Smooth muscle cell of the coronary artery (primary cell): ENCODE measurements at places on chromosomes 3 and 15. TPM values are rescaled to one million over a fixed set of nuclear protein-coding genes. Genes with fewer than 3 reads are reported as not detected.

Gene FBXW12
- total RNA-seq, result 0.08 TPM in 1 of 2 replicates, not detected in the other

Gene ZNF502
- 3.0 and 3.9 TPM in 2 replicates for total RNA-seq

Gene RNF111
- total RNA-seq, result 5.6 and 10.4 TPM in 2 replicates

Gene AADACL2
- not detected in 2 replicates for total RNA-seq

Gene FSD2
- under 0.01 TPM in 1 of 2 replicates, not detected in the other for total RNA-seq

Gene XIRP1
- total RNA-seq, result not detected in 2 replicates

Gene SMAD3
- total RNA-seq, result 16.3 and 35.7 TPM in 2 replicates

Gene CACNA1D
- total RNA-seq, result 0.47 TPM in 1 of 2 replicates, not detected in the other

Gene ZNF717
- 13.9 and 15.2 TPM in 2 replicates for total RNA-seq

Gene PSMD6
- 83.0 and 87.2 TPM in 2 replicates for total RNA-seq

Gene GRK7
- total RNA-seq, result under 0.01 TPM in 1 of 2 replicates, not detected in the other

Gene KIF7
- 10.7 and 13.2 TPM in 2 replicates for total RNA-seq

Gene SNAPC5
- total RNA-seq, result 20.0 and 46.8 TPM in 2 replicates

Gene REC114
- total RNA-seq, result not detected in 2 replicates

Gene ITGB5
- 339 and 499 TPM in 2 replicates for total RNA-seq

Gene TERB2
- not detected in 2 replicates for total RNA-seq

Gene CD276
- total RNA-seq, result 85.0 and 183 TPM in 2 replicates

Gene CPN2
- total RNA-seq, result not detected in 2 replicates
